Ureter (tissue), 1 donor: ENCODE measurements at places on chromosomes 5 and 9.

GRCh38 chr5:37495668-37496347, 116.7 kb downstream of the WDR70 start:
- DNase-seq: no peak

DNA sequence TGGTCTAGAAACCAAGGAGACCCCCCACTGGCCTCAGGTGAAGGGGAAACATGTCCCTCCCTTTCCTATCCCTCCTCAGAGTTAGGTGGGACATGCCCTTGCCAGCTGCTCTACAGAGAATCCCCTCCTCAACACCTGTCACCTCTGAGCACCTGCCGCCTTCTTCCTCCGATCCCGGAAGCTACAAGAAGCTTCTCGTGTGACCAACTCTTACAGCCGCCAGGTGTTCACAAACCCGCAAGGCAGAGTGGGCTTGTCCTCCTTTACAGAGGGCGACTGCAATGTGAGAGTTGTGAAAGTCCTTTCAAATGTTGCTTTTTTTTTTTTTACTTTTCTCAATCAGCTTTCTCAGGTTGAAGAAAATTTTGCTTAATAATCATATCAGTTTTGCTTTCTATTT, 3.7 kb upstream of the ICE1 start:
- no peak for DNase-seq

GRCh38 chr9:70504834-70505233, 90.4 kb upstream of the KLF9 start:
- DNase-seq: no peak

GRCh38 chr9:32940740-32941139, 60.7 kb downstream of the APTX start:
- no peak for DNase-seq

GRCh38 chr9:128005923-128006322, 25.1 kb upstream of the EEIG1 start:
- no peak for DNase-seq

DNA sequence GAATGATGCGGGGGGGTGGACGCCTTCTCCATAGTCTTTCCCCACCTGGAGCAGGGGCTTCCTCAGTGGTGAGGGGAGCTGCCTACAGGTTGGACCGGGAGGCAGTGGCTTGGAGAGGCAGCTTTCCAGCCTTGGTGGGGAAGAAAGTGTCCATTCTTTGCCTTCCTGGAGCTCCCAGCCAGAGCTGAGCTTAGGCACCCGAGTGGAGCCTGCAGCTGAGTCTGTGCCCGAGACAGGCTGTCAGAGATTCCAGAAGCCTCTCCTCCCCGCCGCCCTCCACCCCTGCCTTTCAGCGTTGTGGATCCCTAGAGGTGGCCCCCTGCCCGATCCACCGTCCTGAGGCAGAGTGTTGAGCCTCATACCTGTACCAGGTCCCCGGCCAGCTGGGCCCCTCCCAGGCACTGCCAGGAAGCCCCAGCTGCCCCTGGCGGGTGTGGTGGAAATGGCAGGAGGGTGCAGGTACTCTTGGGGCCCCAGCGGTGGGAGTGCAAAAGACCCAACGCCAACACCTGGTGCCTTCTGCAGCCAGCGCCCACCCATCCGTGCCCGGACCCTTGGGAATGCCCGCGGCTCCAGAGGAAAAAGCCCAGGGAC, 112.0 kb downstream of the RXRA start:
- DNase-seq: no peak

- no peak for DNase-seq
Observed at GRCh38 chr5:128662997-128663396, 125.0 kb upstream of the FBN2 start.
